Karpas-422 (cell line): ENCODE measurements at places on chromosomes 2 and 18. TPM values are rescaled to one million over a fixed set of nuclear protein-coding genes. Genes with fewer than 3 reads are reported as not detected.
A peak's percentile ranks its signal among the peaks of the same experiment; 100 is the strongest.

Gene RAB17
- total RNA-seq = 1.3 and 2.9 TPM in 2 replicates

DNA sequence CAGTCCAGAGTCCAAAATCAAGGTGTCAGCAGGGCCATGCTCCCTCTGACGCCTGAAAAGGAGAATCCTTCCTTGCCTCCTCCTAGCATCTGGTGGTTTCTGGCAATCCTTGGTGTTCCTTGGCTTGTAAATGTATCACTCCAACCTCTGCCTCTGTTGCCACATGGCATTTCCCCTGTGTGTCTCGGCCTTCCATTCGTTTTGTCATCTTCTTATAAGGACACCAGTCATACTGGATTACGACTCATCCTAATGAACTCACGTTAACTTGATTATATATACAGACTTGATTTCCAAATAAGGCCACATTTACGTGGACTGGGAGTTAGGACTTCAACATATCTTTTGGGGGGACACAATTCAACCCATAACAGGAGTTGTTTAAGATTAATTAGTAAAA, 15.8 kb downstream of the PMAIP1 start:
- no peaks in the 10 kb centered on the region for H3K27me3 ChIP-seq
- no peak for DNase-seq
- no peak overlapping the region for H3K4me3 ChIP-seq
- H3K27ac ChIP-seq = no peak overlapping the region
- H3K36me3 ChIP-seq = no peaks in the 10 kb centered on the region

DNA sequence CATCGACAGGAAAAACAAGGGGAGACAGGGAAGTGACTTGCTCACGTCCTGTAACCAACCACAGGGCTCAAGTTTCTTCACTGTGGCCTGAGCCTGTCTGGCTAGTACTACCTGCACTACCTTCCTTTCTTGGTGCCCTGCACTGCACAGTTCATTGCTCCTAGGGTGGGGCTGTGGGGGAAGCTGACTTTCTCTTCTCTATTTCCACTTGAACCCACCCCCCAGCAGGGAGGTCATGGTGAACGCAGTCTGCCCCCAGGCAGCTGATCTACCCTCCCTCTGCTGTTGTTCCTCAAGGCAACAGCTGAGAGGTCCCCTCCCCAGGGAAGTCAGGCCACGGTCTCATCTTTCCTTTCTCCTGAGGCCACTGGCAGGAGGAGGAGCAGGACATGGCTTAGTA, 532.1 kb downstream of the SOX11 start:
- no peaks in the 10 kb centered on the region for H3K36me3 ChIP-seq
- peaks cover 62% of the 10 kb centered on the region for H3K4me1 ChIP-seq
- peak overlapping the region; percentile 43; the same call in 1 of the 2 replicates for H3K4me3 ChIP-seq
- H3K27ac ChIP-seq = peak overlapping the region; percentile 48

DNA sequence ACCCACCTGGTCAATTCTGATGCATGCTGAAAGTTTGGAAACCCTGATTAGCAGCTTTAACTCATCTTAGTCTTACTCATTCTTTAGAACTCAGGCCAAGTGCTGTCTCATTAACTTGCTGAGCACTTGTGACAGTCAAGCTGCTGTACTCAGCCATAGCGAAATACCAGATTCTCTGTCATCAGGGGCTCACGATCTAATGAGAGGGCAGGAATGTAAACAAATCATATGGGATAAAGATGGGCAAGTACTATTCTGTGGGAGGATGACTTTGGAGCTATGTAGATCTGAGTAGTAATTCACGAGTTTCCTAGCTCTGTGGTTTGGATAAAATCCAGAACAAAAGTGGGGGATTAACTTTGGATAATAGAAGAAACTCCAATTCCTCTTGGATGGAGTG, 376.6 kb downstream of the HRH4 start:
- no peaks in the 10 kb centered on the region for H3K36me3 ChIP-seq
- no peaks in the 10 kb centered on the region for H3K4me1 ChIP-seq
- H3K4me3 ChIP-seq = no peak overlapping the region
- no peak for DNase-seq
- no peaks in the 10 kb centered on the region for H3K27me3 ChIP-seq

Gene SRD5A2
- 0.04 TPM in 2 replicates for total RNA-seq

Gene DNAJC27
- 6.3 and 6.7 TPM in 2 replicates for total RNA-seq

GRCh38 chr2:189165656-189166380, 13.7 kb downstream of the COL5A2 start:
- H3K27ac ChIP-seq = no peak overlapping the region
- no peak for DNase-seq
- H3K4me1 ChIP-seq = no peaks in the 10 kb centered on the region
- H3K36me3 ChIP-seq = no peaks in the 10 kb centered on the region
- no peaks in the 10 kb centered on the region for H3K27me3 ChIP-seq

Gene RNU2-63P
- not detected in 2 replicates for total RNA-seq

GRCh38 chr2:240505910-240506309, 51.9 kb downstream of the ANKMY1 start:
- DNase-seq = no peak
- no peak overlapping the region for H3K27ac ChIP-seq
- H3K4me3 ChIP-seq = no peak overlapping the region
- H3K4me1 ChIP-seq = no peaks in the 10 kb centered on the region
- H3K27me3 ChIP-seq = no peaks in the 10 kb centered on the region

DNA sequence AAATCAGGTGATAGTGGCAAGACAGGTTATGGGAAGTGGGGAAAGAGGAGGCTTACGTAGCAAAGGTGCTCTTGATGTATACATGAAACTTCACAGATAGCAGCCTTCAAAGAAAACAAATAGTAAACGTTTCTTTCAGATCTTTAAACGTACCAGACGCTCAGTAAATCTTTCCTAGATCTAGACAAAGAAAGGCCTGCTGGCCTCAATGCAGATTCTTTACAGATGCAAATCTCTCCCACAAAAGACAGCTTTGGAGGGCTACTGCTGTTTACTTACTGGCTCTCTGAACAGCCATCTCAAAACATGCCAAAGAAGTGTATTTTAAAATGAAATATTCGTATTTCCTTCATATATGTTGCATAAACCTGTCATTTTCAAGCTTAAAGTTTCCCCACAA, 1279.9 kb upstream of the NRXN1 start:
- no peaks in the 10 kb centered on the region for H3K27me3 ChIP-seq
- H3K4me3 ChIP-seq = no peak overlapping the region
- no peak overlapping the region for H3K27ac ChIP-seq
- no peaks in the 10 kb centered on the region for H3K4me1 ChIP-seq
- DNase-seq = no peak
- H3K36me3 ChIP-seq = no peaks in the 10 kb centered on the region

Gene VWA3B
- not detected in 2 replicates for total RNA-seq

DNA sequence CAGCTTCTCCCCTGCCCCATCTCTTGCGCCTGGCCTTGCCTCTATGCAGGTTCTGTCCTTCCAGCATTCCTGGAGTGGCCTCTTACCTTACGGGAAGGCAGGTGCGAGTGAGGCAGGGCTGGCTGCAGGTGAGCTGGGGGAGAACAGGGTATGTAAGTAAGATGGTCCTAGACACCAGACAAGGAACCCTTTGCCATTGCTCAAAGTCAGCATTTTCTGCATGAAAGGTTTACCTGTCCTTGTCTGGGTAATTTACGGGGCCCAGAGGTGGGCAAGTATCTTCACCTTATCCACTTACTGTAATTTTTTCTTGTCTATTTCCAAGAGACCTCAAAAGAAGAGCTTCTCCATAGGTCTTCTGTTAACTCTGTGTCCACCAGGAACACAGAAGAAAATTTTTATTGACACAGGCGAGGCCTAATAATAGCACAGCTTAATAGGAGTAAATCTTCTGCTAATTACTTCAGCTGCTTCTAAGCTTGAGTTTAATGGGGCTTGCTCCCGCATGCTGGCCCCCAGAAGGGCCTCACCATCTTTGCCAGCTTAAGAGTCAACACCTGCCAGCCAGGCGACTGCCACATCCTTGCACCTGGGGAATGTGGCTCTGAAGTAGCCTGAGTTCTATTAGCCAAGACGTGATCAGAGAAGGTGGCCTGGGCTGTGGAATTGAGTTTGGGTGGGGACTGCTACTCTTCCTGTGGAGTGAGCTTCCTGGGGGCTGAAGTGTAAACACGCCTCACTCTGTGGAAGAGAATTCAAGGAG, 27.1 kb downstream of the PCARE start:
- no peaks in the 10 kb centered on the region for H3K36me3 ChIP-seq
- no peaks in the 10 kb centered on the region for H3K4me1 ChIP-seq
- no peak for DNase-seq
- no peak overlapping the region for H3K4me3 ChIP-seq
- H3K27ac ChIP-seq = no peak overlapping the region

GRCh38 chr2:58834404-58834803, 593.3 kb upstream of the FANCL start:
- DNase-seq = no peak
- H3K4me1 ChIP-seq = no peaks in the 10 kb centered on the region
- no peaks in the 10 kb centered on the region for H3K36me3 ChIP-seq
- H3K27me3 ChIP-seq = no peaks in the 10 kb centered on the region
- H3K4me3 ChIP-seq = no peak overlapping the region

Gene IL1R1
- total RNA-seq = not detected in 2 replicates

Gene SCN1A
- total RNA-seq = not detected in 2 replicates

DNA sequence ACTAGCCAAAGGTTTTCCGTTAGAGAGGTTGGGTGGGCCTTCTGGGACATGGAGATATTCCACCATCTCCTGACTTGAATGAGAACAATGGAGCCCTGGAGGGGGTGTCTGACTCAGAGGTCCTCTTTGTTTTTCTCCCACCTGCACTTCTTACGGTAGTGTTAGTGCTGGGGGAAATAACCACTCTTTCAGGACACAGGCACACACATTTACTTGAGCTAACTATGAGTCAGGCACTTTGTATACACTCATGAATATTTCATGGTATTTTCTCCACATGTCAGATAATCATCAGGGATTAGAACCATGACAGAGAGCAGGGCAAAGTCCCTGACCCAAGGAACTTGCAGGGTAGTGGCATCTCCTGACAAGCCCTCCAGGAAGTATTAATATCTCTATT, 439.1 kb downstream of the TSN start:
- no peak overlapping the region for H3K27ac ChIP-seq
- DNase-seq = no peak
- H3K4me3 ChIP-seq = no peak overlapping the region
- no peaks in the 10 kb centered on the region for H3K4me1 ChIP-seq
- no peaks in the 10 kb centered on the region for H3K27me3 ChIP-seq

Gene NTSR2
- not detected in 2 replicates for total RNA-seq

DNA sequence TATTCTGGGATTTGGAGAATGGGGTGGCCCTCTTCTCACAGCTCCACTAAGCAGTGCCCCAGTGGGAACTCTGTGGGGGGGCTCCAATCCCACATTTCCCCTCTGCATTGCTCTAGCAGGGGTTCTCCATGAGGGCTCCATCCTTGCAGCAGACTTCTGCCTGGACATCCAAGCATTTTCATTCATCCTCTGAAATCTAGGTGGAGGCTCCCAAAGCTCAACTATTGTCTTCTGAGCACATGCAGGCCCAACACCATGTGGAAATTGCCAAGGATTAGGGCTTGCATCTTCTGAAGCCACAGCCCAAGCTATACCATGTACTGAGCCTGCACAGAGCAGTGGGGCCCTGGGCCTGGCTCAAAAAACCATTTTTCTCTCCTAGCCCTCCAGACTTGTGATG, 162.4 kb upstream of the CWC22 start:
- DNase-seq = no peak
- H3K4me1 ChIP-seq = no peaks in the 10 kb centered on the region
- no peak overlapping the region for H3K4me3 ChIP-seq
- no peaks in the 10 kb centered on the region for H3K36me3 ChIP-seq
- no peaks in the 10 kb centered on the region for H3K27me3 ChIP-seq

Gene MAP3K19
- total RNA-seq = not detected in 2 replicates

DNA sequence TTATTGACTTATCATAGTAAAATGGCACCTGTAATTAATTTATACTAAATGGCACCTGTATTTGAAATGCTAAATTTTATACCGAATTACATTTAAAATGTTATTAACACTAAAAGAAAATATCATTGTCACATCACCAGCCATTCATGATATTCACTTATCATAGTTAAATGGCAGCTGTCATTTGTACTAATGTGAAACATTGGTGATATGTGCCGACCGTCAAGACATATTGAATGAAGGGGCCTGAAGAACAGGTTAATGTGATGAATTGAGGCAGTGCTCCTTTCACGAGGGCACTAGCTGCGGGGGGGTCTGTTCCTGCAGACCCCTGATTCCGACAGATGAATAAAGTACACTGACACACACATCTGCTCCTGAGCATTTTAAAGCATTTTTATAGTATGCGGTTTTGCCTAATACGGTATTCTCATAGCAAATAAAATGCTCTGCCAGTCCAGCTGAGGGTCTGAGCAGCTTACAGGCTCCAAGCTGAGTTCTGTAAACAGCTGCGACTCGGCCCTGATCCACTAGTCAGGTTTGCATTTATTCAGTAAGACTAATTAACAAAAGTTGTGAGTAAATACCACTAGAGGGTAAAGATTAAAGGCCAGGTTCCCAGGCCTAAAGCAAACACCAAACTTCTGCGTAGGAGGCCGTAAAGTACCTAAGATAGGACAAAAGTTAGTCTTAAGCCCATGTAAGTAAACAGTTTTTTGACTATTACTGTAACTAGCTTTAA, 593.4 kb upstream of the NETO1 start:
- no peaks in the 10 kb centered on the region for H3K4me1 ChIP-seq
- no peak overlapping the region for H3K4me3 ChIP-seq
- no peaks in the 10 kb centered on the region for H3K27me3 ChIP-seq
- no peak for DNase-seq
- H3K36me3 ChIP-seq = no peaks in the 10 kb centered on the region

Gene ALLC
- not detected in 2 replicates for total RNA-seq

Gene CGREF1
- total RNA-seq = not detected in 2 replicates

- H3K4me3 ChIP-seq = no peak overlapping the region
- no peak for DNase-seq
- H3K27me3 ChIP-seq = no peaks in the 10 kb centered on the region
Observed at GRCh38 chr2:144233733-144234541, 286.0 kb downstream of the ZEB2 start.

DNA sequence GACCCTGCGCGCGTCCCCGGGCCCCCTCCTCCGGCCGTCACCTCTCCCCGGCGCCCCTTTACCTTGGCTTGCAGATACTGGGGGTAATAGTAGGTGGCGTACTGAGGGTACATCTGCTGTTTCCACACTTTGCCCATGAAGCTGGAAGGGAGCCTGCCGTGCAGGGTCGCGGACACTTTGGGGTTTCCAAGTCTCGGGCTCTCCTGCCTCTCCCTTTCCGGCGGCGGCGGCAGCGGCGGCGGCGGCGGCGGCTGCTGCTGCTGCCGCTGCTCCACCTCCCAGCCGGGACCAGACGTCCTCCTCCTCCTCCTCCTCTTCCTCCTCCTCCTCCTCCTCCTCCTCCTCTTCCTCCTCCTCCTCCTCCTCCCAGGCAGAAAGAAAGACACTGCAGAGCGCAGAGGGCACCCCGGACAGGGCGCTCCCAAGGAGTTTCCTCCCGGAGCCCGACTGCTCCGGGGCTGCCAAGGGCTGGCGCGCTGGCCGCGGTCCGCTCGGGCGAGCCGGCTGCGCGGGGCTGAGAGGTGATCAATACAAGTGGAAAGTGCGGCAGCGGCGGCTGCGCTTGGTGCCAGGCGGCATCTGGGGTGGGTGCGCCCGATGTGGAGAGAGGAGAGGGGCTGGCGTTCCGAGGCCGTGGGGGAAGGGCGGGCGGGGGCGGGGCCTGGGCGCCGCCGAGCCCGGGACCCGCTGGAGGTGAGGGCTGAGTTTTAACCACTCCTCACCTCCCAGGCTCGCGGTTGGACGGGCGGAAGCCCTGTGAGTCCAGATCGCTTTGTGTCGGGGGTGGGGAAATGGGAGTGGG, at the start of gene RBMS1:
RBMS1 (minus strand) TSS at position 581 of the 802 bp plus-strand sequence; CDS start at position 137, 444 bp downstream.
- H3K27ac ChIP-seq = no peak within 1 kb of the TSS
- H3K4me3 ChIP-seq = no peak within 1 kb of the TSS
- H3K36me3 ChIP-seq = no peaks in the 10 kb centered on the region
- no peaks in the 10 kb centered on the region for H3K27me3 ChIP-seq
- no peak for DNase-seq
